GM12865 (cell line): ENCODE measurements at places on chromosomes 7 and 10.
A peak's percentile ranks its signal among the peaks of the same experiment; 100 is the strongest.

DNA sequence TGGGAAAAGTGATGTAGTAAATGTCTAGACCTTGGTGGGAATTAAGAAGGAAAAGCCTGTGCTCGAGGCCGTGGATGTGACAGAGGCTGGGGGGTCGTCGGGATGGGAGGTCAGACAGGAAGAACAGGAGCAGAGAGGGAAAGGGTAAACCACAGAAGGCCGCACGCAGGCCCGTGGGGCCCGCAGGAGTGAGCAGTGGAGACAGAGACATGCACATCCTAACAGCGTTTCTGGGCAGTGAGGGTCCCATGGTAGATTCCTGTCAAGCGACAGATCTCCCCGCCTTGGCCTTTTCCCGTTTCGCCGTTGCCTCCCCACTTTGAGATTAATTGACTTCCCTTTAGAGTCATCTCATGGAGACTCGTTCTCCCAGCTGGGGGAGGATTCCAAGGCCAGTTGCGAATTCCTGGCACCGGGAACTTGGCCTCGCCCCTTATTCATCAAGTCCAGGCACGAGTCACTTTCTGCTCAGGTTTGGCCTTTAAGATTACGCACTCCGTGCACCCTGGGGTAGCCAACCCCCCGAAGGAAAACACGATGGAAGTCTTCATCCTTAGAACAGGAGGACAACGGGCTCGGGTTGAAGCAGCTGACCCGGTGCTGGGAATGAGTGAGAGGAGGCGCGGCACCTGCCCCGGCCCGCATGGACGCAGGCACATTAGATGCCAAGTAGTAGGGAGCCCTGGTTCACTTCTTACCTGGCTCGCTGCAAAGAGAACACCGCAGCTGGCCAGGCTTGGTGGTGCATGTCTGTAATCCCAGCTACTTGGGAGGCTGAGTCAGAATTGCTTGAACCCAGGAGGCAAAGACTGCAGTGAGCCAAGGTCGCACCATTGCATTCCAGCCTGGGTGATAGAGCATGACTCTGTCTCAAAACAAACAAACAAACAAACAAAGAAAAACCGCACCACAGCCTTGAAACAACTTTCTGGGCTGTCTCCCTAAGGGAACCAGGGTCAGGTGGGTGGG is 315.2 kb upstream of the SHH start:
- DNase-seq = no peak

GRCh38 chr7:4208086-4208485 is 474.0 kb upstream of the FOXK1 start:
- DNase-seq = no peak

GRCh38 chr7:123612024-123612423 is 10.4 kb downstream of the ASB15 start:
- DNase-seq = no peak

DNA sequence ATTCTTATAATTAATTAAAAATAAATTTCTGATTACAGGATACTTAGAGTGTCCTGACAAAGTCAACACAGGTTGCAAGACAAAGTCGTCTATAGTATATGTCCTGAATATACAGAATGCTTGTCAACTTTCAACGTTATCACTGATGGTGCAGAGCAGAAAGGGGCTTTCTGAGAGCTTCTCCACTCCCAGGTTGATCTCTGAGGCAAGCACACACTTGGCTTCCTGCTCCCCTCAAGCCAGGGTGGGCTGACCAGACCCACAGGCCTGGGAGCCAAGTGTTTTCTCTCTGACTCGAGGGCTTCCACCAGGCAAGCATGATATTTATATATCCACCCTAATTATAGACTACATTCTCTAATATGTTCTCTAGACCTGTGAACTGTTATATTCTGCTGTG is 448.9 kb downstream of the SH2D4B start:
- peak; percentile 31 for DNase-seq

DNA sequence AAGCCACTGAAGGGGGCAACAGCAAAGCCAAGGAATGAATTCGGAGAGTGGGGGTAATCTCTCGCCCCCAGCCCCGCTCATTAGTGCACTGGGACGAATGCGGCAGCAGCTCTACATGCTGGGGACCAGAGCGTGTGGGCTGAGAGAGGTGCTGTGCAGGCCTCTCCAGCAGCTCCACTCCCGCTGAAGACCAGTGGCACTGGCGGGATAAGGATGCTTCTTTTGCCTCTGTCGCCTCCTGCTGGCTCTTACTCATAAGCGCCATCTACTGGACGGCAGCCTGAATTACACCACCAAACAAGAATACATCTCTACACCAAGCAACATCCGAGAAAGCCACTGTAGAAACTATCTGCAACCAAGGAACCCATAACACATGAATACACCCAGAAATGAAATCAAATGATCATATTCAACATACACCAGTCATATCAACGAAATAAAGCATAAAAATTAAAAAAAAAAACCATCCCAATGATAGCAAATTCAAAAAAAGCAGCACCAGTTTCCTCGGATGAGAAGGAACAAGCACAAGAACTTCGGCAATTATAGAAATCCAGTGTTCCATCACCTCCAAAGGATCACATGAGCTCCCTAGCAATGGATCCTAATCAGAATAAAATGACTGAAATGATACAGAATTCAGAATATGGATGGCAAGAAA is 79.0 kb upstream of the TMEM168 start:
- DNase-seq = peak; percentile 80

DNA sequence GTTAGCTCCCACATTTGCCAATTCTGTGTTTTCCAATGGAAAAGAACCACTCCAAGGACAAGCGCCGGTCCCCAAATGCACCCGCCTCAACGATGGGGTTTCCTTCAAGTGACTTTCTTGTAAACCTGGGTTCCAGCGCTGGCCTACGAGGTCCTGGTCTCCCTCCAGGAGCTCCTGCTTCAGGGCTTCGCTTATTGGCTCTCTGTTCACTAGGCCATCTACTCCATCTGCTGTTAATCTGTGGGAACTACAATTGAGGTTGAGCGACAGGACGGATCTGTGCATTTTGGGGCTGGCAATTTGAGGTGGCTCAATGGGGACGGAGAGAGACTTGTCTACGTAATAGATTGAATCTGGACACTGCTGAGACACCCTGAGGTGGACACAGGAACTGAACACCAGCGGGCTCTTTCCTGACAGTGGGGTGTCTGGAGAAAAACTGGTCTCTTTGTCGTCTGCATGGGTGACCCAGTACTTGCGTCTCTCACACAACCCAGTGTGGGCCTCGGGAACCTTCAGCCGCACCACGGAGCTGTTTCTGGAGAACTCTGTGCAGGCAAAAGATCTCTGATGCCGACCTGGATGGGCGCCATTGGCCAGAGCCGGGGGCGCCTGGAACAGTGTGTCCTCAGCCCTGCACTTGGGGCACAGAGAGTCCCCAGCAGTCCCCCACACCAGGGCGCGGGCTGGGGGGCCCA is 115.9 kb upstream of the ADAM12 start:
- DNase-seq = peak; percentile 36
